ENCODE measurements at places on chromosomes 12 and 14. TPM values are rescaled to one million over a fixed set of nuclear protein-coding genes. Genes with fewer than 3 reads are reported as not detected.

MRPL52 gene
- 96.7 TPM for total RNA-seq

IFNG gene
- not detected for total RNA-seq

PRMT5 gene
- 40.2 TPM for total RNA-seq

ACOT6 gene
- total RNA-seq: not detected

PLEKHG7 gene
- not detected for total RNA-seq

AVPR1A gene
- 1.4 TPM for total RNA-seq

C12orf42 gene
- not detected for total RNA-seq

MARK3 gene
- total RNA-seq: 69.4 TPM

PTPRR gene
- 0.65 TPM for total RNA-seq

KCNMB4 gene
- 1.6 TPM for total RNA-seq

NTN4 gene
- 77.8 TPM for total RNA-seq

DNA sequence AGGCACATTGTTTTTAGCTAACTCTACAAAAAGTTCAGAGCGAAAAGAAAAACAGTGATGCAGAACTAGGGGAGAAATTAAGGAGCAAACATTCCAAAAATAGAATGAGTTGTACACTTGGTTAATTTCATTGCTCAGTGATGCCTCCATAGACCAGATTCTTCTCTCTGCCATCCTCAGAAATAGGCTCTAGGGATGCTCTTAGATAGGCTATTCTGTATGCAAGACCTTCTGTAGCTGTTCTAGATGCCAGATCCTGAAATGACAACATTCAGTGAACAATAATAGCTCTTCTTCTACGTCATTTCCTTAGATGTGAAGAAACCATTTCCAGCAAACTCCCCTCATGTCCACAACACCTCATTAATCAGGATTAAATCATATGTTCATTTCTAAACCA is 466.3 kb downstream of the DIO2 start:
- DNase-seq: no peak

DNA sequence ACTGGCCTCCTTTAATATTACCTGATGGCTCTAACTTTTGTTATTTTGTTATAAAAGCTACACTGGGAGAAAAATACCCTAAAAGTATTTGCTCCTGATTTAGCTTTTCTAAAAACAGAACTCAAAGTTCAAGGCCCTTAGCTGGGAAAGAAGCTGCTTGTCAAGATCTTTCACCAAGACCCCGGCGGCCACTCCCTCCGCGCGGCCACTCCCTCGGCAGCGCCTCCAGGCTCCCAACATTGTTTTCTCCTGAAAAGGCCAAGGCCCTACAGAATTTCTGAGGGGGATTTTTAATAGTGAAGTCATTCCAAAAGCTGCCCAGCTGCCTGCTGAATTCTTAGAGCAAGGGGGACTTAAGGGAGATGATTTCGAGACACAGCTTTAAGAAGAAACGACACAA is 96.4 kb downstream of the NTN4 start:
- no peak for DNase-seq

GRCh38 chr14:81062816-81063215 is 107.4 kb downstream of the TSHR start:
- DNase-seq: no peak

- DNase-seq: no peak
These were observed 383.8 kb downstream of the PCNX1 start for GRCh38 chr14:71290960-71291466.

GRCh38 chr12:1595026-1595561 is 713 bp upstream of the FBXL14 start:
- DNase-seq: no peak

DNA sequence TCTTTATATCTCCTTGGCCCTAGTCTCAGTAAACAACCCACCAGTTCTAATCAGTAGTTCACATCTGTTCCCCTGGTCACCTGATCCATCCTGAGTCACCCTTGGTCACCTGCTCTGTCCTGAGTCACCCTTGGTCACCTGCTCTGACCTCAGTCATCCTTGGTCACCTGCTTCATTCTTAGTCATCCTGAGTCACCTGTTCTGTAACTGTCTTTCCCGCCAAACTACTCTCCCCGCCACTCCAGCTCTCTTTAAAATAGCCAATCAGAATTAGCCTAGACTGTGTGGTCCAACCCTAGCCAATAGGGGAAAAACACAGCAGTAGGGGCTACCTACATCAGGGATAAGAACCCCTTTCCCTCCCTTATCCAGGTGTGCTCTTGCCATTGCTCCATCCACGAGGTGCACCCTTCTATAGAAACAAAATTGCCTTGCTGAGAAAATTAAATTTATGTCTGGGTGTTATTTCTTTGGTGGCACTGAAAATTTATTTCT is 245.4 kb upstream of the DIO3 start:
- no peak for DNase-seq

- no peak for DNase-seq
These were observed 270.6 kb downstream of the SLC6A15 start for GRCh38 chr12:84641940-84642545.

- DNase-seq: no peak
These were observed 69.0 kb upstream of the BMP4 start for GRCh38 chr14:54025661-54026060.

DNA sequence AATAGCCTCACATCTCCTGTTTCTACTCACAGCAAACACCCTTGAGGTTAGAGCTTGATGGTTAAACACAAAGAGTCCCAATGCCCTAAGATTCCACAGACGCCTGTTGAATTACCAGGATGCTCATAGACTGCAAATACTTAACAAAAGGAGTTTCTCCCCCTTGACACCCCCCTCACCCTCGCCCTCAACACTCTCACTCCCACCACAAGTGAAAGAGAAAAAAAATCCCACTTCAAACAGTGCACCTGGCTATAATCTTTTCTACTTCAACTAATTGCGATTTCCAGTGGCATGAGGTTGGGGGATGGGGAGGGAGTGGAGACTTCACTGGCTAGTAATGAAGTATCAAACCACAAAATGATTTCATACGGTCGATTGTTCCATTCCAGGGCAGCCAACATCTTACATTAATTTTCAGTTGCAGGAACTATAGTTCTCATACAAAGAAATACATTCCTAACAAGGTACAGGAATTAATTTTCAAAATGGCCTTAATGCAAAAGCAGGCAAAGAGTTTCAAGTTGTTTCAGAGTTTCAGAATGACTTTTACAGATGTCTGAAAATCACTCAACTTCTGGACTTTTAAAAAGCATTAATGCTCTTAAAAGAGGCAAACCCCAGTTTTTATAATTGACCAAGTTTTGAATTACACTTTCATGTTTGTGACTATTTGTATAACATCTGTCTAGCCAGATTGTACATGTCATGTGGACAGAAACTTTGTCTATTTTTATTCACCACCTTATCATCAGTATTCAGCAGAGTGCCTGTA is 390.7 kb downstream of the C12orf75 start:
- no peak for DNase-seq

- DNase-seq: no peak
These were observed 151.3 kb downstream of the BCL11B start for GRCh38 chr14:99120526-99121318.

DNA sequence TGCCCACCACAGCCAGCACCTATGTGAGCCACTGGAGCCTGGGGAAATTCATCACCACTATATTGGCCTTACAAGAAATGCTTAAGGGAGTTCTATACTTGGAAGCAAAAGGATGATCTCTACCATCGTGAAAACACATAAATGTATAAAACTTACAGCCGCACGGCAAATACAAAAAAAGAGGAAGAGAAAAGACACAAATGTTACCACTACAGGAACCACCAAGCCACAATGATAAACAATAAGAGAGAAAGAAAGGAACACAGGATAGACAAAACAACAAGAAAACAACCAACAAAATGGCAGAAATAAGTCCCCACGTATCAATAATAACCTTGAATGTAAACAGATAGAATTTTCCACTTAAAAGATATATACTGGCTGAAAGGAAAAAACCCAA is 267.5 kb downstream of the TMEM121 start:
- no peak for DNase-seq

- DNase-seq: no peak
These were observed 347.9 kb downstream of the BCAT1 start for GRCh38 chr12:24600996-24601395.

DNA sequence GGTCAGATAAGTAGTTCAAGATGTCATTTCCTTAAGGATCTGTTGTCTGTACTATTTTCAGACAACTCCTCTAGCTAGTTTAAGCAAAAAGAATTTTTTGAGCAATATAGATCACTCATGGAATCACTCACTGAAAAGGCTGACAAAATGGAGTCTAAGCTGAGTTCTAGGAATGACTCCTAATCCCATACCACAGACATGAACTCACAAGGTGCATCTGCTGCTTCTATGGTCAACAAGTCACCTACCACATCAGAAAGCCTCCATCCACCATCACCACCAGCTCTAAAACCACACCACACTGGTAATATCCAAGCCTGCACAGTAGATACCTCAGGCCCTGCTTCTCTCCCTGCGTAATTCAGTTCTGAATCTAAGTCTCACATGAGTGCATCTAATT is 33.0 kb downstream of the PWP1 start:
- DNase-seq: no peak

- no peak for DNase-seq
These were observed 27.6 kb downstream of the TRIP11 start for GRCh38 chr14:92012121-92012748.

DNA sequence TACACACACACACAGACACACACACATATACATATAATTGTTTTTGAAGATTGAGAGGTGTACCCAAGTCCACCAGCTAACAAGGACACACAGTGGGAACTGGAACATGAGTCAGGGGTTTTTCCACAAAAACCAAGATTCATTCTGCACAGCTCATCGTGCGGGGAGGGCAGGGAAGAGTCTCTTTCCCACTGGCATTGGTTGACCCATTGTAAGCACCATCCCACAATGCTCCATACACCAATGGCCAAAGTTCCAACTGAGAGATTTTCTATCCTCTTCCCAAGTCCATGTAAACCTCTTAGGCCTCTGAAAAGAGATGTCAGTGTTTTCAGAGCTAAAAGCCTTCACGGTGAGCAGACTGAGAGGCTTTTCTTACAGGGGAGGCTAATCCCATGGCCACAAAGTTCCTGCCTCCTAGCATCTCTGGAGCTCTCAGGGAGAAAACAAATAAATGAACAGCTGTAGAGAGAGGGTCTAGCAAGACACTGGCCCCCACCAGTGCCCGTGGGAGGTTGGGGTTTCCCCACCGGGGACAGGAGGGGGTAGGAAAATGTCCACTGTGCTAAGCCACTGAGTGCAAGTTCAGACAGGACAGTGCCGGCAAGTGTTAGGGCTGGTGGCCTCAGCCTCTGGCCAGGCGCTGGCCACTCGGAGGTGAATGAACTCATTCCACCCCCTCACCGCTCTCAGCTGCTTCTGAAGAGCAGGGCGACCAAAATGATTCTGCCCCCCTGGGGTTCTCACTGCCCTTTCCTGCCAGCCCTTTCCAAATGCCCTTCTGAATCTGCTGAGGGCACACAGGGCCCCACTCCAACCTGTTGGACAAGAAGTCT is 21.5 kb upstream of the TC2N start:
- no peak for DNase-seq

- DNase-seq: no peak
These were observed 933.8 kb downstream of the TMEM121 start for GRCh38 chr14:106459971-106460730.

DNA sequence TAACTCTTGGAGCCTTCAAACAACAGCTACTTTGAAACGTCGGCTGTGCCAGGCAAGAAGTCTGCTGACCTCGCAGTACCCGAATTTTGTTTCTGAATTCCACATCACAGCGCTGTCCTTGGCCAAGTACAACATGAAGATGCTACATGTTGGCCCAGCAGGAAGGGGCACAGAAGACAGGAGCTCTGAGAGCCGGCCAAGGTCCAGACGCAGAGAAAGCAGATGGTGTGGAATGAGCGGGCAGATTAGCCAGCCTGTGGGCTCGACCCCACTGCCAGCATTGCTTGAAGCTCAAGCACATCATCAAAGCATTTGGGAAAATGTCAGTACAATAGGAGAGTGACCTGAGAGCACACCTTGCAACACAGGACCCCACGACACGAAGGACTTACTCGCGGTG is 64.5 kb downstream of the FZD10 start:
- no peak for DNase-seq

- no peak for DNase-seq
These were observed 821 bp downstream of the TMEM106C start for GRCh38 chr12:47964106-47964728.

- no peak for DNase-seq
These were observed 6.9 kb downstream of the FBXO34 start for GRCh38 chr14:55277972-55278740.

GRCh38 chr14:97057238-97058073 is 260.3 kb downstream of the VRK1 start:
- DNase-seq: no peak

DNA sequence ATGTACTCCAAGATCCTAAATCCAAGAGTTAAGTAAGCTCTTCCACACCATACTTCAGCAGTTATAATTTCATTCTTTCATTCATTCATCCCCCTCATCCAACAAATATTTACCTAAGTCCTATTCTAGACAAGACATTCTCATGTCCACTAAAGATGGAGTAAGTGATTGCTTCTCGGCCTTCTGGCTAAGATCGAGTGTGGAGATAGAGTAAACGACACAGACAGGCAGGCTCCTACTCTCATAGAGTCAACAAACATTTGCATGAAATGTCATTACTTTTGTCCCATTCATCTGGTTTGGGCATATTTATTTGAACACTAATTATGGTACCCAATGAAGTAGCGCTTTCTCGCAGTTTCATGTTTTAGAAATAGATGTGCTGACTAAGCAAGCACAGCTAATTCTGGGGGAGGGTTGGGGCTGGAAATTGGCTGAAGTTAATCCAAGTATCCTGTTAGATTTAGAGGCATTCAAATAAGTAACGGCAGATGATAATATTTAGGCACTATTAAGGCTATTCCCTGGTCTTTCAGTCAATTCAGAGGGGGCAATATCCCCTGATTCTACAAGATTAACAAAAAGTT is 176.5 kb downstream of the CEP128 start:
- no peak for DNase-seq

DNA sequence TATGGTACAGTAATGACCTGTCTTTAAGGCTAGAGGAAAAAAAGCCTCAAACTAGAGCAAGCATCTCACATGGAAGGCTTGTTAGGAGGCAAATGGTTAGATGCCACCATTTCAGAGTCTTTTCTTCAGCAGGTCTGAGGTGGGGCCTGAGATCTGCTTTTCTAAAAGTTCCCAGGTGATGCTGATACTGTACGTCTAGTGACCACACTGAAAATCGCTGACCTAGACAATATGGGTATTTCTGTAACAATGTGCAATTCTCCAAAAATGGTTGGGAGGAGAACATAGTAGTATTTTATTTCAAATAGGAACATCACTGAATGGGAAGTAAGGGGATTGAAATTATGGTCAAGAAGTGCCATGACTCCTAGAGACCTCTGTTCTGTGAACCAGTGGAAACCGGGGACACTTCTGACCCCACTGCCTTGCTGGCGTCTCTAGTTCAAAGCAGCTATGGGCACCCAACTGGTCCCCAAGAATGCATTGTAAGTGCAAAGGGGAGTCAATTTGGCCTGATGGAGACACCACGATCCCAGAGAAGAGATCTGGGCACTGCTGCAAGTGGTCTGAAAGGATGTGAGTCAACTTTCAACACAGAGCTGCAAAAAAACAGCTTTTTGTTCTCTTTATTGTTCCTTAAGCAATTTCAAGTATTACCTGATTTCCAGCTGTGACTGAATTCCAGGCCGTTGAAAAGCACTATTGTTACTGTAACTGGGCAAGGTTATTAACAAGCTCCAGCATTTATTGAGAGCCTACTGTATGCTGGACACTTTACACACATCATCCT is 54.4 kb upstream of the PLEKHG7 start:
- DNase-seq: no peak

- DNase-seq: no peak
These were observed 26.8 kb upstream of the ADAMTS20 start for GRCh38 chr12:43578782-43579181.

Measured in cardiac septum (tissue), 1 donor.